ENCODE measurements at places on chromosomes 1 and 21.

DNA sequence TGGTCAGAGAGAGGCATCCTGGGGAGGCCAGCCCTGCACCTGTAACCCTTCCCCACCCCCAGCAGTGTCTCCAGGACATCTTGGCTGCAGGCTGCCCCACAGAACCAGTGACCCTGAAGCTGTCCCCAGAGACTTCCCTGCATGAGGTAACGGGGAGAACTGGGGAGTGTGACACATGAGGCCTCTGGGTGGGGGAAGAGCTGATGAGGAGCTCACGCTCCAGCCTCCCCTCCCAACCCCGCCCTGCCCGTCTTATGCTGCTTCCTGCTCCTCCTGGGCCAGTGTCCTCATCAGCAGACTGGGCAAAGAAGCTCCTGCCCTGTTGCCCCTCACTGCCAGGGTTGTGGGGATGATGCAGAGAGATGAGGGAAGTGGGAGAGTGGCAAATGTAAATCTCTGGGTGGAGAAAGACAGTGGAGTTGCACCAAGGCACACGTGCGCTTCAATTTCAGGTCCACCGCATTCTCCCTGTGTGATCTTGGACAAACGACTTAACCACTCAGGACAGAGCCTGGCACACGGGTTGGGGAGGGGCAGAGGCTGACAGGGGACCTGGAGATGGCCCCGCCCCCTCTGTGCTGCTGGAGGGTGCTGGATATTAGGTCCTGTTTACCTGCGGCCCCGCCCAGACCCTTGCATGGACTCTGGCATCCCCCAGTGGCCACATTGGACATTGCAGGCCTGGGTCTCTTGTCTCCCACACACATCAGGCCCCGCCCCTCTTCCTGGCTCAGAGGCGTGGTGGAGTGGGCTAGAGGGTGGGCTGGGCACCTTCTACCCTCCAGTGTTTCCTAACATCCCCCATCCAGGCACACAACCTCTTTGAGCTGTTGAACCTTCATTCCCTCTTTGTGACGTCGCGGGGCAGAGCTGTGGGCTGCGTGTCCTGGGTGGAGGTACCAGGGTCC is 12.3 kb downstream of the CLCNKB start:
- peak; percentile 87 for DNase-seq

- no peak for DNase-seq
These were observed 138.9 kb upstream of the VAMP3 start for GRCh38 chr1:7632176-7632575.

GRCh38 chr1:21622466-21623315 is 46.5 kb downstream of the RAP1GAP start:
- peak; percentile 37 for DNase-seq

DNA sequence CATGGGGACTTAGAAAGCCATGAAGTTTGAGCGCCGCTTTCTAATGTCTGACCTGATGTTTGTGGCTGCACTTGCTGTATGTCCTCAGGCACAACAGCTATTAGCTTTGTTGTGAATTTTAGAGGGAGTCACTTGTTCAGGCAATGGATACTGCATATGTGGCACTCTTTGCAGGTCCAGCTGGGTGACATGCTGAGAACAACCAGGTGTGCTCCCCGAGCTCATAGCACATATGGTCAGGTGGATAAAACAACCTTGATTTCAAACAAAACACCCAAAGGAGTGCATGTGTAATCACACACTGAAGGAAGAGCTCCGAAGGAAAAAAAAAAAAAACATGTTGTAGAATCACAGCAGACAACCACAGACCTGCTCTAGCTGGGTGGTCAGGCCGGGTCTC is 178.6 kb downstream of the BACH1 start:
- DNase-seq = no peak

GRCh38 chr1:45998020-45998617 is 134.3 kb downstream of the PIK3R3 start:
- DNase-seq = no peak

- DNase-seq = no peak
These were observed 1.4 kb downstream of the MAB21L3 start for GRCh38 chr1:116112388-116113140.

DNA sequence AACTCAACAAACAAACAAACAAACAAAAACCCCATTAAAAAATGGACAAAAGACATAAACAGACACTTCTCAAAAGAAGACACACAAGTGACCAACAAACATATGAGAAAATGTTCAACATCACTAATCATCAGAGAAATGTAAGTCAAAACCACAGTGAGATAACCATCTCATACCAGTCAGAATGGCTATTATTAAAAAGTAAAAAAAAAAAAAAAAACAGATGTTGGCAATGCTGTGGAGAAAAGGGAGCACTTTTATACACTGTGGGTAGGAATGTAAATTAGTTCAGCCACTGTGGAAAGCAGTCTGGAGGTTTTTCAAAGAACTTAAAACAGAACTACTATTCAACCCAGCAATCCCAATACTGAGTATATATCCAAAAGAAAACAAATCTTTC is 94.7 kb downstream of the PLPP3 start:
- DNase-seq = no peak

DNA sequence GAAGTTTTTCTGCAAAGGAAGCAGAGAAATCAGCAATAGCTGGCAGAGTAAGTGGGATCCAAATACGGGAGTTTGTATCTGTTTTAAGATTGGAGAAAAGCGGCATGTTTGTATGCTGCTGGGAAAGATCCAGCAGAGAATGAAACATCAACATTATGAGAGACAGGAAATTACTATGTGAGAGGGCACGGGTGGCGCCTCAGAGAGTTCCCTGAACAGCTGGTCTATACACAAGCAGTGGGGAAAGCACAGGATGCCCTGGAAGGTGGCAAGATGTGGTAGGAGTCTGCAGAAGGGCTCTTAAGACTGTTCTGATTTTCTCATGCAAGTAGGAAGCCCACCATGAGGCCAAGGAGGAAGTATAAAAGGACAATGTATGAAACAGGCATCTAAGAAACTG is 130.4 kb downstream of the RERE start:
- DNase-seq = no peak

- DNase-seq = no peak
These were observed 78.9 kb downstream of the TGFBR3 start for GRCh38 chr1:91806769-91807700.

All from stimulated activated naive CD8-positive, alpha-beta T cell treated with anti-CD3 and anti-CD28 coated beads, Interleukin-15, amount 100 ng/mL, for 72 hours (primary cell).